ENCODE measurements at places on chromosomes 4 and X. TPM values are rescaled to one million over a fixed set of nuclear protein-coding genes. Genes with fewer than 3 reads are reported as not detected.

- peaks cover 10% of the 10 kb centered on the region for H3K36me3 ChIP-seq
- peak overlapping the region; percentile 54 for H3K27ac ChIP-seq
- peaks cover 12% of the 10 kb centered on the region for H3K4me1 ChIP-seq
Observed at GRCh38 chr4:17494258-17495190, 17.4 kb downstream of the QDPR start.

DNA sequence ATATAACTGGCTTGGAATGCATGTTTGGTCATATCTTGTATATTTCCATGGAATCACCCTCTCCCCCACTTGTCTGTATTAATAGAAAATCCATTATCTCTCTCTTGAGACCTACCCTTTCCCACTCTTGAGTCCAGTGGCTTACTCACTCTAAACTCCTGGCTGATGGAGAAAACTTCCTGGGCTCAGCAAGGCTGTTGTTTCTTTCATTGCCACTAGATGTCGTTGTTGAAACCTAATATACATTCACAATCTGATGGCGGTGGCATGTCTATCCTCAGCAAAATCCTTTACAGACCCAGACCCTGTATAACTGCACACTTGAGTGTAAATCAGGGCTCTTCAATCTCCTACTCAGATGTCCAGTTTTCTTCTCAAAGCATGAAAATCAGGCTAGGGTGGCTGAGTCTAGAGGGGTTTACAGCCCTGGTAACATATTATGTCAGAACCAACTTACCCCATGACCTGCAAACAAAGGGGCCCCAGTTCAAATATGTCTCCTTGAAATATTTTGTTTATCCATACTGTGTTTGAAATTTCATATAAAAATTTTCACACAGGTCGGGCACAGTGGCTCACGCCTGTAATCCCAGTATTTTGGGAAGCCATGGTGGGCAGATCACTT lies 70.0 kb upstream of the FAM241A start:
- no peak overlapping the region for H3K27ac ChIP-seq
- DNase-seq = peak; percentile 32
- H3K4me3 ChIP-seq = no peak overlapping the region
- H3K4me1 ChIP-seq = no peaks in the 10 kb centered on the region

DNA sequence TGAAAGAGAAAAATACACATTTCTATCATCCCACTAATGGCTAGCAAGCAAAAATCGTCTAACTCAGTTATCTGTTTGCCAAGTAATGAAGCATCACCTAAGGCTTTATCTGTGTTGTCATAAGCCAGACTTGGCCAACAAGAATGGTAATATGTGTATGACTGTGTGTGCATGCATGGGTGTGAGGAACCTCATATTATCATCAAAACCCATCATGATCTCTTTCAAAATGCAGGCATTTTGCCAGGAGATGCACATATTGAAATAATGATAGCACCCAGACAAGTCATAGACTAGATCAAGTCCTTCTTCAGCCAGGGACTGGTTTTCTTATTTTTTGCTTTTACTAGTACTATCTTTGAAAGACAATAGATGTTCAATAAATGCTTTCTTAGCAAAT lies 172.5 kb upstream of the FMR1 start:
- no peaks in the 10 kb centered on the region for H3K4me1 ChIP-seq
- no peak overlapping the region for H3K27ac ChIP-seq
- no peak for DNase-seq
- no peaks in the 10 kb centered on the region for H3K27me3 ChIP-seq
- no peak overlapping the region for H3K4me3 ChIP-seq

DNA sequence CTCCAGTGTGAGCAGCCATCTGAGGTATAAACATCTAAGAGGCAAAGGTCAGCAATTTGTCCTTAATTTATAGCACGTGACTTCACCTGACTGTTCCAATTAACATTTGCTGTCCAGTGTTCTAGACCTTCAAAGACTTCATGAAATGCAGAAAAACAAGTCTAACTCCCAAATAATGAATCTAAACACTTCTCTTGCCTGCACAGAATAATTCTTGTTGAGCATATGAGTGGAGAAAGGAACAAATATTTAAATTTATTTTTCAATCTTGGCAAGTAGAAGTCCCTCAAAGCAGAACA lies 12.0 kb downstream of the RFC1 start:
- no peak for DNase-seq
- H3K4me3 ChIP-seq = no peak overlapping the region
- H3K27ac ChIP-seq = no peak overlapping the region
- H3K36me3 ChIP-seq = peaks cover 8% of the 10 kb centered on the region
- H3K4me1 ChIP-seq = peaks cover 4% of the 10 kb centered on the region

GRCh38 chr4:19711871-19712270 lies 539.8 kb upstream of the SLIT2 start:
- no peaks in the 10 kb centered on the region for H3K36me3 ChIP-seq
- no peaks in the 10 kb centered on the region for H3K27me3 ChIP-seq
- peak; percentile 85 for DNase-seq

DNA sequence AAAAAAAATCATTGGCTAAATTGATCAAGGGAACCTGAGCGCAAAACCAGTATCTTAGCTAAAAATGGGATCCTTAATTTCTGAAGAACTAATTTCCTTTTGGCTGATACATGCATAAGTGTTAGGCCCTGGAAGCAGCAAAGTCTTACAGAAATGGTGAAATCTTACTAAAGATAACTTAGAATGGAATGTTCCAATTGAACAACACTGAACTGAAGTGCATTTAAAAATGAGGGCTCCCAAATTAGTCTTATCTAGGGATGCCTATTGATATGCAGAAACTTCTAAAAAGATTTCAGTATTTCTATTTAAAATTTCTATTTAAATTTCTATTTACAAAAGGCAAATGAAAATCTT lies 120.7 kb upstream of the BANK1 start:
- no peaks in the 10 kb centered on the region for H3K36me3 ChIP-seq
- H3K4me3 ChIP-seq = no peak overlapping the region
- no peak overlapping the region for H3K27ac ChIP-seq
- no peaks in the 10 kb centered on the region for H3K27me3 ChIP-seq
- no peaks in the 10 kb centered on the region for H3K4me1 ChIP-seq
- DNase-seq = no peak

The C4orf50 gene
- 0.17 TPM for total RNA-seq

The XAGE1A gene
- not detected for total RNA-seq

The CHRDL1 gene
- total RNA-seq = 3.3 TPM

The PCDH10 gene
- 12.5 TPM for total RNA-seq

- H3K27me3 ChIP-seq = no peaks in the 10 kb centered on the region
- no peaks in the 10 kb centered on the region for H3K36me3 ChIP-seq
- peaks cover 10% of the 10 kb centered on the region for H3K4me1 ChIP-seq
- H3K27ac ChIP-seq = peak overlapping the region; percentile 99
- DNase-seq = peak; percentile 22
Observed at GRCh38 chr4:13483136-13483767, 888 bp downstream of the RAB28 start.

GRCh38 chr4:104930298-104930697 lies 216.4 kb upstream of the TET2 start:
- H3K27ac ChIP-seq = no peak overlapping the region
- no peak overlapping the region for H3K4me3 ChIP-seq
- H3K36me3 ChIP-seq = no peaks in the 10 kb centered on the region
- H3K4me1 ChIP-seq = no peaks in the 10 kb centered on the region
- no peak for DNase-seq

- H3K27me3 ChIP-seq = no peaks in the 10 kb centered on the region
- H3K4me1 ChIP-seq = no peaks in the 10 kb centered on the region
- DNase-seq = no peak
- H3K36me3 ChIP-seq = peaks cover 6% of the 10 kb centered on the region
- H3K27ac ChIP-seq = no peak overlapping the region
Observed at GRCh38 chr4:78880874-78881492, 58.3 kb downstream of the PAQR3 start.

- H3K36me3 ChIP-seq = no peaks in the 10 kb centered on the region
- DNase-seq = no peak
- H3K4me3 ChIP-seq = no peak overlapping the region
- no peaks in the 10 kb centered on the region for H3K4me1 ChIP-seq
- no peaks in the 10 kb centered on the region for H3K27me3 ChIP-seq
- no peak overlapping the region for H3K27ac ChIP-seq
Observed at GRCh38 chr4:125135652-125136051, 179.1 kb upstream of the FAT4 start.

GRCh38 chrX:13449441-13449840 lies 120.0 kb upstream of the EGFL6 start:
- no peak for DNase-seq
- H3K4me1 ChIP-seq = no peaks in the 10 kb centered on the region
- H3K27ac ChIP-seq = no peak overlapping the region
- no peak overlapping the region for H3K4me3 ChIP-seq

DNA sequence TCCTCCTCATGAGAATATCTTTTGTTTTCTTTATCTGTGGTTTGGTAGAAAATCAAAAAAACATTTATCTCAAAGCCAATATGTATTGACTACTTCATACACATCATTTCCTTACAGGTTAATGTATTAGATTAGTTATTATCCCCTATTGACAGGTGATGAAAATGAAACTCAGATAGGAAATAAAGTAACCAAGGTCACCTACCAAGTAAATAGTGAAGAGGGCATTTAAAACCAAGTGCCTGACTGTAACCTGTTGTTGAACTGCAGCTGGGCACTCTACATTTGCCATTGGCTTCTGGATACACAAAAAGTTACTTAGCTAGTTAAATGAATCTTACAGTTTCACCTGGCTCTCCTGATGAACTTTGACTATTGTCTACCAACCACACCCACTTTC lies 41.4 kb upstream of the CTSO start:
- H3K4me3 ChIP-seq = no peak overlapping the region
- no peaks in the 10 kb centered on the region for H3K27me3 ChIP-seq
- H3K4me1 ChIP-seq = no peaks in the 10 kb centered on the region
- DNase-seq = no peak
- no peaks in the 10 kb centered on the region for H3K36me3 ChIP-seq
- no peak overlapping the region for H3K27ac ChIP-seq

The ZNF827 gene
- total RNA-seq = 35.7 TPM

GRCh38 chr4:77449171-77449570 lies 156.4 kb upstream of the CXCL13 start:
- no peaks in the 10 kb centered on the region for H3K36me3 ChIP-seq
- no peak for DNase-seq
- H3K27me3 ChIP-seq = no peaks in the 10 kb centered on the region
- H3K27ac ChIP-seq = no peak overlapping the region
- H3K4me3 ChIP-seq = no peak overlapping the region

The EGFL6 gene
- total RNA-seq = not detected
